ENCODE measurements at places on chromosomes 3 and 15.
A peak's percentile ranks its signal among the peaks of the same experiment; 100 is the strongest.

- DNase-seq, result no peak
These were observed 179.2 kb downstream of the CADPS start for GRCh38 chr3:62696011-62696410.

DNA sequence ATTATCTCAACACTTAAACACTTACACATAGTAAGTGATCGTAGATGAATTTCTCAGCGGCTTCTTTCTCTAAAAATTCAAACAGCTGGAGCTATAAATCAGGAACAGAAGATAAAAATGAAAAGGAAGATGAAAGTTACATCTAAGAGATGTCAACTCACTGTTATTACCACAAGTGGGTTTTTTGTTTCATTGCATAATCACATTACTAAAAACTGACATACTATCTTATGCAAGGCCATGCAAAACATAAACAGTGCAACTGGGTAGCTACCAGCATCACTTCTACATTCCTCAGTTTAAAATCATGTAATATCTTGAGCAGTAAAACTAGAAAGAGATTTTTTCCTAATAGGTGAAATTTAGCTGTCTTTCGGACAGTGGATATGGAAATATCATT is 14.9 kb downstream of the MINDY4B start:
- DNase-seq, result no peak

GRCh38 chr3:23493889-23494288 is 290.8 kb downstream of the UBE2E2 start:
- DNase-seq, result no peak

GRCh38 chr15:82531496-82532382 is 8.5 kb downstream of the RPS17 start:
- DNase-seq, result no peak

DNA sequence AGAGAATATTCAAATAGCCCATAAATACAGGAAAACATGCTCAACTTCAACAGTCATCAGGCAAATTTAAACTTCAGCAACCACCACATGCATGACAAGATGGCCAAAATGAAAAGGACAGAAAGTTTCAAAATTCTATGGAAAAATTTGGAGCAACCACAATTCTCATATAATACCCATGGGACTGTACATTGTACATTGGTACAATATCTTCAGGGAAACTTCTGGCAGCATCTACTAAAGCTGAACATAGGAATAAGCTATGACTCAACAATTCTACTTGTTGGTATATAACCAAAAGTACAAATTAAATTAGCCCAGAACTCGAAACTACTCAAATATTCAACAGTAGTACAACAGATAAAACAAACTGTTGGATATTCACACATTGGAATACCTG is 847.6 kb downstream of the TBL1XR1 start:
- DNase-seq, result no peak

- no peak for DNase-seq
These were observed 201.1 kb downstream of the UBE2E2 start for GRCh38 chr3:23404246-23404645.

DNA sequence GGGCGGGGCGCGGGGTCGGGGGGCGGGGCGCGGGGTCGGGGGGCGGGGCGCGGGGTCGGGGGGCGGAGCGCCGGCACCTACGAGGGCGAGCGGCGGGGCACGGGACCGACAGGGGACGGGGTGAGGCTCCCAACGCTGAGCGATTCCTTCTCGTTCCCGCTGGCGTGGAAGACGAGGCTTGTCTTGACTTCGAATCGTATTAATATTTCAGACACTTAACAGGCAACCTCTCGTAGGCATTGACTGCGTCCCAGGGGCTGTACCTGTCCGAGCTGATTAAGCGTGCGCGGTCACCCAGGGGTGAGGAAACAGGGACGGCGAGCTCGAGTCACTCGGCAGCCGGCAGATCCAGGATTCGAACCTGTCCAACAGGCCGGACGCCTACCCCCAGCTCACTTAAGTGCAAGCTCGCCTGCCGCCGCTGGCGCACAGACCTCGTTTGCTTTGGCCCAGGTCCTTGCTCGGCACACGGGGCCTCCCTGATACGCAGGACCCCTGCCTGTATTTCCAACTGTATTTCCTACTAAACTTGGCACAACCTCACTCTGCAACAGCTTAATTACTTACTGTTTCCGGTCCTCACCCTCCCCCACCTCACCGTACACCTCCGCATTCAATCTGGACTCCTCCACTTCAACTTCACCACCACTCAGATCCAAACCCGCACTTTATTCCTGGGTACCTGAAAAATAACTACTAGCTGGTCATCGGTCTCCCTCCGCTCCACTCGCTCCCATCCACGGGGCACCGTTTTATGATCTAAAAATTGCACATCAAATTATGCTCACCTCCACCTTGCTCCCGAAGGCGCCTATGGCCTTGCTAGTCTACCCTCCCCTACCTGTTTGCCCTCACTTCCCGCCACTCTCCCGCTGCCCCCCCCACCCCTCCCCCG is 722 bp upstream of the ZXDC start:
- peak; percentile 43 for DNase-seq

DNA sequence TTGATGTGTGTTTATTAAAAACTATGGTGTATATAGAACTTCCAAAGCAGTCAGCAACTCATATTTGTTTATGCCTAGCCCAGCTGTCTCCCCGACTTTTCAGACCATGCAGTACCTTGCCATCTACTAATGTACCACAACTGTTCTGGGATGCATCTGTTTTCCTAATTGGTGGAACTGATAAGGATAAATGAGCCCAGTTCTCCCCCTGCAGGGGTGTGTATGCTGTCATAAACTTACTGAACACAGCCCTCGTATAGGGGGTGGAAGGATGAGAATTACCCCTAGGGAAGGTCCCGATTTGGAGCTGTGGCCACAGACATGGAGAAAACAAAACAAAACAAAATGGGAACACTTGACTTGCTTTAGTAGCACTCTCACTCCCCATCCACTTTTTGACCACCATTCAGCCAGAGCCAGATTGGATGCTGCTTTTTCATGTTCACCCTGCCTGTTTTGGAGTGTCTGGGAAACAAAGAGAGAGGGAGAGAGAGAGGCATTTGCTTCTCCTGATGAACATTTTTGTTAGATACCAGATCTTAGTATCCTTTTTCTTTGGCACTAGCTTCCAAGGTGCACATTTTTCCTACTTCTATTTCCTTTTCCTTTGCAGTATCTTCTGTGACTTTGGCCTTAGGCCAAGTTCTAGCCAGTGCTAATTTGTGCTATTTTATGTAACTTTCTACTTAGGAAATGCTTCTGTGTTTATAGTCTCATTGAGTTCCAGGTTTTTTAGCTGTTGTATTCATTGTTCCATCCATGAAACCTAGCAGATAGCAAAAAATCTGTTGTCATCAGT is 29.1 kb downstream of the CADM2 start:
- DNase-seq, result no peak

- DNase-seq, result peak; percentile 22
These were observed 30.4 kb downstream of the NXPE3 start for GRCh38 chr3:101809178-101810021.

- no peak for DNase-seq
These were observed 18.0 kb downstream of the MIX23 start for GRCh38 chr3:122365073-122365472.
